ENCODE measurements at places on chromosomes 11 and 22.

GRCh38 chr11:67044496-67044895 lies 12.2 kb upstream of the RHOD start:
- DNase-seq, result no peak

DNA sequence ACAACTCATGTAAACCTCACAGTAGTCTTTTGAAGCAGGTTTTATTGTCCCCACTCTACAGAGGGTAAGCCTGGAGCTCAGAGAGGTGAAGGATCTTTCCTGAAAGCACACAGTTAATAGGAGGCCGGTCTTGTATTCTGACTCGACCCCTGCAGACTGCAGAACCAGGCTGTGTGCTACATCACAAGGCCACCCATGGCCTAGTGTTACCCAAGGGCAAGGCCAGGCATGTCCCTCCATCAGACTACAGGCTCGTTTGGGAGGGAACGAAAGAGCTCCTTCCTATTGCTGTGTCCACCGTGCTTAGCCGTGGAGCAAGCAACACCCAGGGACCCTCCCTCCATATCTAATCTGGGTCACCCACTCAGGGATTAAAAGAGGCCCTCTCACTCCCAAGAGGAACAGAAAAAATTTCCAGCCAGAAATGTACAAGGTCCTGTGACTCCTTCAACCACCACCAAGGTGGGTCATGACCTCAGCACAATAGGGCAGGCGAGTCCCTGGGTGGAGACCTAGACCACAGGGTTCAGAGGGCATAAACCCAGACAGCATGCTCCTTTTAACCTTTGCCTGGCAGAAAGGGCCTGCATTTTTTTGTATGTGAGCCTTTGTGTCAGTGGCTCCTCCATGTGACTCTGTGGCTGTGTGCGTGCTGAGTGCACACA lies 6.3 kb upstream of the SMIM35 start:
- no peak for DNase-seq

- no peak for DNase-seq
Observed at GRCh38 chr11:64710418-64711137, 12.4 kb downstream of the NRXN2 start.

DNA sequence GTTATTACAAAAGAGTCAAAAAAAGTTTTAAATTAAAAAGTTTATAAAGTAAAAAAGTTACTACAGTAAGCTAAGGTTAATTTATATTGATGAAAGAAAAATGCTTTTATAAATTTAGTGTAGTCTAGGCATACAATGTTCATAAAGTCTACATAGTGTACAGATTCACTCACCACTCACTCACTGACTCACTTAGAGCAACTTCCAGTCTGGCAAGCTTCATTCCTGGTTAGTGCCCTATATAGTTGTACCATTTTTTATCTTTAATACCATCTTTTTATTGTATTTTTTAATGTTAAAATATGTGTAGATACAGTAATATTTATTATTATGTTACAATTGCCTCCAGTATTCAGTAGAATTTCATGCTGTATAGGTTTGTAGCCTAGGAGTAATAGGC lies 2.6 kb upstream of the MMP10 start:
- DNase-seq, result no peak

- no peak for DNase-seq
Observed at GRCh38 chr11:119441898-119442243, 18.9 kb upstream of the THY1 start.

Data from activated naive CD8-positive, alpha-beta T cell treated with anti-CD3 and anti-CD28 coated beads, Interleukin-2, amount 10 ng/mL, durations not matched to agents 7 days and 5 days (primary cell).